ENCODE measurements at places on chromosomes 13 and 19.

DNA sequence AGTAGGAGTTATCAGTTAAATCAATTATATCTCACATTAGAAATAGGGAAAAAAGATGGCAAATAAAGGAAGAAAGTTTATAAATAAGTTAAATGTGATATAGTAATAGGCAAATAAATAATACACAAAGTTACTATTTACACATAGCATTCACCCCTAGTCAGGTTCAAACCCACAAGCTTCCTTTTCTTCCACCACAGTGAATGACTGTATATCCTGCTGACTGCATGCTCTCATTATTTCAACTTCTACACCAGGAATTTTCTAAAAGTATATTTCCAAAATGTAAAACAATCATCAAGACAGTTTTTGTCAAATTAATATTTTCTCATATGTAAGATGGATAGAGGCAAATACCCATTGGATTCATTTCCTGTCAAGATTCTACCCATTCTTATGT lies 548.6 kb upstream of the SLITRK5 start:
- no peak for DNase-seq

GRCh38 chr19:10872546-10873107 lies 1.3 kb downstream of the CARM1 start:
- DNase-seq: no peak

GRCh38 chr13:50901701-50902100 lies 7.9 kb upstream of the RNASEH2B start:
- DNase-seq: no peak

DNA sequence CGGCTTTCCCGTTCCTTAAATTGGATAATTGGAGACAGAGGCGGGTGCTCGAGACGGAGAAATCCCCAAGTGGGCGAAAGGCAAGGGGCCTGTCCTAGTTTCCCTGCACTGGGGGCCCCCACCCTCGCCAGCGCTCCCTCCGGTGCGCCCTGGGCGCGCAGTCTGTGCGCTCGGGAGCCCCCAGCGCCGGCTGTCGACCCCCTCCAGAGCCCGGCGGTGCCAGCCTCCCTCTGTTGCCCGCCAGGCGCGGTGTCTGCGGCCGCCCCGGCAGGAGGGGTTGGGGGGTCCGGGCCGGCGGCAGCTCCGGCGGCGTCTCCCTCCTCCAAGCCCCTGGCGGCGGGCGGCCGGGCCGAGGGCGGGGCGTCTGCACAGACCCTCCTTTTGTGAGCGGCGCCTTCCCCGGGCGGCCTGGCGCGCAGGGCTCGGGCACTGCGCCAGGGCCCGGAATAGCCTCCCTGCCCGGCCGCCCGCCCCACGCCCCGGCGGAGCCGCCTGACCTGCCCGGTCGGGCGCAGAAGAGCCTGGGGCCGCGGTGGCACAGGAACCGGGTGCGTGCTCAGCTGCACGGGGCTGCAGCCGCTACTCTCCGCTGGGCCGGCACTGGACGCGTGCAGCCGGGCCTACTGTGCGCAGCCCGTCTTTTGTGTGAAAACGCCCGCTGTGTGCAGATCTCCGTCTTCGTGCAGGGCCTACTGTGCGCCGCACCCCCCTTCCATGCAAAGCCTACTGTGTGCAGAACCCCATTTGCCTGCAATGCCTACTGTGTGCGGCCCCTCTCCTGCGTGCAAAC lies 13.2 kb downstream of the GADD45B start:
- DNase-seq: no peak

DNA sequence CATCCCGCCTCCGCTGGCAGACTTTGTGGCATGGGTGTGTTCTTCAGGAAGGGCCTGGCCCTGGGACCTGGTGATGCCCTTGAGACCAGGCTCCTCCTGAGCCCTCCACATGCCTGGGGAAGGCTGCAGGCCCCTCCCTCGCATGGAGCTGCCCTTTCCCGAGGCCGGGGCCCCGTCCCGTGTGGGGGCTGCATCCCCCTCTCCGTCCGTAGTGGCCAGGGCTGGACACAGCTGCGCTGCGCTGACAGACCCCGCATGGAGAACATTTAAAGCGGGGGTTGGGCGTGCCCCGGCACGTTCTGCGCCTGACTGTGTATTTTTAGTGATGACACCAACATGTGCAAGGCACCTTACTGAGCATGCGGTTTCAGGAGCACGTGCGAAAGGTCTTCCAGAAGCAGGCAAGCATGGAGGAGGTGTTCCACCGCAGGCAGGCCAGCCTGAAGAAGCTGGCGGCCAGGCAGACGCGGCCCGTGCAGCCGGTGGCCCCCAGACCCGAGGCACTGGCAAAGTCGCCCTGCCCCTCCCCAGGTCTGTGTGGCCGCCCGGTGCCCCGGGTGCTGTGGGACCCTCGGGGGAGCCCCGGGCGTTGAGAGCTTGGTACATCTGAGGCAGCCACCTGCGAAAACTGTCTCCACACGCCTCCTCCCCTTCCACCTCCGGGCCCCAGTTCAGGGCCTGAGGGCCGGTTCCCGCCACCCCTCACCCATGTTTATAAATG lies 28.8 kb upstream of the F7 start:
- DNase-seq: no peak

DNA sequence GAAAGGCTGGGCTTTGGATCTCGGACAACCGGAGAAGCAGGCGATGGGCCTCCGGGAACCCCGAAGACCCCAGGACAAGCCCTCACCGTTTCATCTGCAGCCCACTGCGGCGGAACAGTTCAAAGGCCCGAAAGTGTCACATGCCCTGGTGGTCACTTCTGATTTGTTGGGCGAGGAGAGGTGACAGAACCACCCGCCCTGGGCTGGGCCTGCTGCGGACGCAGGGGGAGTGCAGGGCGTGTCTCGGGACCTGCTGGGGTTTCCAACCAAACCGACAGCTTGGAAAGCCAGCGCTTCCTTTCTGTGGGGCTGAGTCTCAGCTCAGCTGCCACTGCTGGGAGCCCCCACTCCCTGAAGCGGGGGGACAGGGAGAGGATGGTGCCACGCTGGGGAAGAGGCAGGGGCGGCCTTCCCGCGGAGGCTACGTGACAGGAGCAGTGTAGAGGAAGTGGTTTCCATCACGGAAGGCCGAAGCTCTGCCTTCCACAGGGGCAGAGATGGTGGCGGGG lies 22.8 kb upstream of the ZBTB7A start:
- DNase-seq: peak; percentile 27

DNA sequence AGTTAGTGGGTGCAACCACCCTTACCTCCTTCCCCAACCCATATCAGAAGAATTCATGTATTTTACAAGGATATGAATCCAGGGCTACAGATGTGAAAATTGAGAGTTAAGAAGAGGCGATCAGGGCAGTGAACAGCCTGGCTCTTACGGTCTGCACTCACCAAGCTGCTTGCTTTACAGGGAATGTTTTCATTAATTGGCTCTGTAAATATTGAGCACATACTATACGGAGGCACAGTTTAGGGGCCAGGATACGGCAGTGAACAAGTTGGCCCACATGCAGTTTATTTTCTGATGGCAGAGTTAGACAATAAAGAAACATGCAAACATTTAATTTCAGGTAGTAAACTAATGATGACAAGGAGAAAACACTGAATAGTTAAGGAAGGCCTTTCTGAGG lies 6.4 kb downstream of the POLR1D start:
- no peak for DNase-seq

DNA sequence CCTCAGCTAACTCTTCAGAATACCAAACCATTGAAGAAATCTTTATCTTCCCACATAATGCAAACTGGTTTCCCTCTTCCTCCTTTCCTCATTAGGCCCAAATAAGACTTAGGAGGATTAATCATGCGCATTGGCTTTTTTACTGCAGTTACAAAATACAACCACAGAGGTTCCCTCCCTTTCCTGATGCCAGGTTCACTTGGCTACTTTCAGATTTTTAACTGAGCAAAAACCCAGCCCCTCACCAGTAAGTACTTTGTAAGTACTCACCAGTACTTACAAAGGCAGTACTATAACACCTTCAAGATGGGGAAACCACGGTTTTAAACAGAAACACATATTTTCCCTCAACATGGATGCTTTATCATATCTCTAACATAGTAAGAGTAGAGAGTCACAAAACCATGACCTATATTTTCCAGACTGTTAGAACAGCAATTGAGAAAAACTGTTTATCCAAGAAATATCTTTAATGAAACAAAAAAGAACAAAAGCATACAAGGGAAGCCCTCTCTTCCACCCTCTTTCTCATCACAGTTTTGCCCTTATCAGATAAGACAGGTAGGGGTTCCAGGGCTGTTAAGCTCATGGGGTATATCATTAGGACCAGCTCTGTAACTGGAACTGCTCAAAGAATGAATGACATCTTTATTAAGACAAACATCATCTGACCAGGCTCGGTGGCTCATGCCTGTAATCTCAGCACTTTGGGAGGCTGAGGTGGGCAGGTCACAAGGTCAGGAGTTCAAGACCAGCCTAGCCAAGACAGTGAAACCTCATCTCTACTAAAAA lies 12.7 kb downstream of the FOXO1 start:
- no peak for DNase-seq

DNA sequence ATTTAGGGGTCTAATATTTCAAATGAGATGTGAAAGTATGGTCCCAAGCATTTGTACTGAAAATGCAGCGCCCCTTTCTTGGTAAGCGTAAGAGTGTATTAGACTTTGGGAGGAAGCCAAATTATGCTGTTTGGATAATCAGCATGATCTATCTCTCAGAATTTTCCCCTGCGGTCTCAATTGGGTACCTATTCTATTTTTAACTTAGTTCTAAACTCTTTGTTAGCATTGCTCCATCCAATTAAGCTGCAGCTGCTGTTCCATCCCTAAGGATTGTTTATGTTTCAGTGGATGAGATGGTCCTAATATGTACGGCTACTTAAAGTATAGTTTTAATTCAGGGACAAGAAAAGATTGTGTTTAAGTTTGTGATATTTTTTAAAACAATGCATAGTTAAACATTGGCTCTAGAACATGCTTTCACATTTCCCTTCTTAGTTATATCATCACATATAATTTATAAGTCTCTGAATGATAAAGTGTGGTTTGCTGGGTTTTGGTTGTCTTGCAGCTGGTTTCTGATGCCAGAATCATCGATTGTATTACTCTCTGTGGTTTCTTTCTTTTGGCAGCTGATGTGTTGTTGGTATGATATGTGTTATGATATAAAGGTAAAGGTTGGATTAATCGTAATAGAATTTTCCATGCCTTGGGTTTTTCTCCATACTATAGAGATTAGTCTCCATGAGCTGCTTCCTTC lies 15.0 kb downstream of the POLR1D start:
- no peak for DNase-seq

- no peak for DNase-seq
Observed at GRCh38 chr19:20162821-20163220, 4.2 kb upstream of the ZNF486 start.

- DNase-seq: no peak
Observed at GRCh38 chr13:73676550-73677047, 457.6 kb downstream of the KLF12 start.

DNA sequence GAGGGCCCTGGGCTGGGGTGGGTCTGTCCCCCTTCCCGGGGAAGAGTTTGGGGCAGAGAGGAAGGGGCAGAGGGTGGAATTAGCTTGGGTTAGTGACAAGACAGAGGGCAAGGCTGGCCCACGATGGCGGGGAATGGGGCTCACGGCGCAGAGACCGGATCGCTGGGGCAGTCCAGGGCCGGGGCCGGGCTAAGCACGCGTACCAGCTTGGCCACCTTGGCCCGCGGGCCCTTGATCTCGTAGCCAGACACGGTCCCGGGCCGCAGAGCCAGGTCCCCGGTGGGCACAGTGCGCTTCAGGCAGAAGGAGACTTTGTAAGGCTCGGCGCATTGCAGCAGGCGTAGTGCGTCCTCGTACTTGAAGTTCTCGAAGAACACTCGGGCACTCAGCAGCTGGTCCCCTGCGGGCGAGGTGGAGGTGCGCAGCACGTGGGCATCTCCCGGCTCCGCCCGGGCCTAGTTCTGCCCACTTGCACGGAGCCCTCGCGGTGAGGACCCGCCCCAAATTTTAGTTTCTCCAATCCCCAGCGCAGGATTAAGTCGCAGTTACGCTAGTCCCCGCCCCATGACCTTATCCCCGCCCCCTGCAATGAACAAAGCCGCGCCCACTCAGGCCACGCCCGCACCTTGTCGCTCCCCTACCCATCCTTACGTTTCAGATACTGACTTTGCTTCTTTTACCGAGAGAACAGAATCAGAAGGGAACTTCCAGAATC lies 8.6 kb upstream of the HIPK4 start:
- peak; percentile 30 for DNase-seq

GRCh38 chr13:34114581-34114980 lies 296.6 kb downstream of the RFC3 start:
- DNase-seq: no peak

- no peak for DNase-seq
Observed at GRCh38 chr19:54434873-54435214, 14.2 kb upstream of the LENG8 start.

DNA sequence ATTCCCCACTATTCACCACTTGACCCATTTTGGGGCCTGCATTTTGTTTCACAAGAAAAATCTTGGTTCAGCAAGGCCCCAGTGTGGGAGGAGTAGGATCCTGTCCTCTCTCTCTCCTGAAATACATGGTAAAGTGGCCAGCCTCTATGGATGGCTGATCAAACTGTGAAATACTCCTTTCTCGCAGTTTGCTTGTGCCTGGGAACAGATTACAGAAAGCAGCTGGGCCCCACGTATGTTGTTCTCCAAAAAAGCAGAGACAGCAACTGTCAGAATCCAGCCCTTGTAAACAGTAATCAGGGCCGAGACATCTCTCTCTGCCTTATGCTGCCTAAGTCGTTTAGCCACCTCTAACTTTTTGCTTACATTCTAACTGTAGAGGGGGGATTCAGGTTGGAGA lies 61.0 kb upstream of the RAP2A start:
- no peak for DNase-seq

DNA sequence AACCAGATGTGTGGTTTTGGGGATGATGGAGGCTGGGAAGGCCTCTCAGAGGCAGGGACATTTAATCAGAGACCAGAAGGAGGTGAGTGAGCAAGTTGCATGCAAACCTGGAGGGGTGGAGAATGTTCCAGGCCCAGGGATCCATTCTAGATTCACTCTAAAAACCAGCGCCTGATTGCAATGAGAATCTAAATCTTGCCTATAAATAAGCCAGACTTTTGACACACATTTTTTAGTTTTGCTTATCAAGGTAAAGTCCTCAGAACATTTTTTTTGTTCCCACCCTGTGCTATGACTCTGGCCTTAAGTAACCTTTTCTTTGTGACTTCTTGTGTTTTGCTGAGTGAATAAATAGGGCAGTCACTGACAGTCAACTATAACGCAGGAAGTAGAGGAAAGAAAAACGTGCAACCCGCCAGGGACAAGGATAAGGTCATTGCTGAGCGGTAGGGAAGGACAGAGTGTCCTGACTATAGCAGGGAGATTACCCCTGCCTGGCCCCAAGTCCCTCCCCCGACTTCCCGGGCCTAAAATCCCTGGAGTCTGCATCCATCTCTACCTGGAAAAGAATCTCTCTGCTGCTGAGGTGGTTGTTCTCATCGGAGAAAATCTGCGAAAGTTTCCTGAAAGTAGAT lies 14.4 kb downstream of the RGL3 start:
- DNase-seq: no peak

DNA sequence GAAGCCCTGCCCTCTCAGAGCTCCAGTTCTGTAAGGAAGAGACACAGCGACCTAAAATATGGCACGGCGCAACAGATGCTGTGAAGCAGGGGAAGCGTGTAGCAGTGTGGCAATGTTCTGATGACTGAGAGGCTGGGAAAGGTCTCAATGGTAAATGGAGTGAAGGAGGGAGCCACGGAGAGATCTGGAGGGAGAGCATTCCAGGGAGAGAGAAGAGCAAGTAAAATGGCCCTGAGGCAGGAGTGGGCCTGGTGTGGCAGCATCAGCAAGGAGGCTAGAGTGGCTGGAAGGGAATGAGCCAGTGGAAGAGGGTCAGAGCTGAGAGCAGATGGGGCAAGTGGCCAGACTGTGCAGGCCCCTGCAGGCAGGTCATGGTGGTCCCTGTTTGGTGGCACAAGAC lies 16.4 kb downstream of the RCN3 start:
- DNase-seq: no peak

- DNase-seq: no peak
Observed at GRCh38 chr13:50326811-50327210, 311.6 kb downstream of the KCNRG start.

Measured in activated effector memory CD4-positive, alpha-beta T cell treated with Interleukin-2 at 50 U/mL for 16 hours (primary cell).